SIG-M5 (cell line): ENCODE measurements at places on chromosomes 7 and 10.

DNA sequence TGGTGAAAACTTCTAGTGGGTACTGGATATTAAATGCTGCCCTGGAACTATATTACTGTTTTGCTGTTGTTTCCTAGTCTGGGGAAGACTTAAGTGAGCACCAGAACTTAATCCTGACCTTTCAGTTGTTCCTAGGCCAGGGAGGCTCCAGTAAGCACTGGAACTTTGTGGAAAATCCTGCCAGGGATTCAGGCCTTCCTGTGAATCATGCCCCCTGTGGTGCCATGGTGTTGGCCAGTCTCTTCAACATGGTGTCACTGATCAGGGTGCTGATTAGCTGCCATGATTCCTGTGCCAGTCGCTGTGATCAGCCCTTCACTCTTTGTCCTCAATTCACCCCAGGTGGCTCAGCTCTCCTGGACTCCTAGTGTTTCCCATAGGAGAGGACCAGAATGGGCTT lies 8.5 kb upstream of the AOAH start:
- DNase-seq = no peak

- no peak for DNase-seq
Observed at GRCh38 chr7:207418-208129, 15.2 kb downstream of the FAM20C start.

GRCh38 chr7:149489391-149490024 lies 8.1 kb downstream of the ZNF746 start:
- DNase-seq = no peak

DNA sequence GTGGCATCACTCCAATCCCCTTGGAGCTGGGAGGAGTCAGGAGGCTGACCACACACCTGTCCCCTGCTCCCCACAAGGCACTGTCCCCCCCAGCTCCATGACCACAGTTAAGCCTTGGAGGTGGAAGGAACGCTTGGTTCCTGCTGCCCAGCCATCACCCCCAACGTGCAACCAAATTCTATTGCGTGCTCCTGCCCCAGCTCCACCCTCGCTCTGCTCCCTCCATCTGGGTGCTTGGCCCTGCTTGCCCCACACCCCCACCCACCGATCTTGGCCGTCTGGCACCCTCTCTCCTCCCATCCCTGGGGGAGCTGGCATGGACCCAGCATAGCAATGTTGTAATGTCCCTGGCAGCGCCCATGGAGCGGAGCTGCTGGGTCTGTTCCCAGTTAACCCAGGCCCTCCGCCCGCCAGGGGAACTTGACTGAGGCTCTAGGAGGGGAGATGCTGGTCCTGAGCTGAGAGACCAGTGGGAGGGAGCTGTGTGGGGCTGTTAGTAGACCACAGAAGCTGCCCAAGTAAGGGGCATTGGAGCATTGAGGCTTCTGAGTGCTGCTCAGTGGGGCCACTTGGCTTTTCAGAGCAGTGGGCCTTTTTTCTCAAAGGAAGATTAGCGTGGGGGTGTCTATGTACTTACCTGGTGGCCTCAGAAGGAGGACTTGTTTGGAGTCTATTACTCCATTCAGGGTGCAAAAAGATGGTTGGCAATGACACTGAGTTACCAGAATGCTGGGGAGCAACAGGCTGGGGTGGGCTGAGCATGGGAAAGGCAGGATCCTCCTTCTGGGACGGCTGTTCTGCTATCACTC lies 1.1 kb downstream of the EPHB6 start:
- no peak for DNase-seq

DNA sequence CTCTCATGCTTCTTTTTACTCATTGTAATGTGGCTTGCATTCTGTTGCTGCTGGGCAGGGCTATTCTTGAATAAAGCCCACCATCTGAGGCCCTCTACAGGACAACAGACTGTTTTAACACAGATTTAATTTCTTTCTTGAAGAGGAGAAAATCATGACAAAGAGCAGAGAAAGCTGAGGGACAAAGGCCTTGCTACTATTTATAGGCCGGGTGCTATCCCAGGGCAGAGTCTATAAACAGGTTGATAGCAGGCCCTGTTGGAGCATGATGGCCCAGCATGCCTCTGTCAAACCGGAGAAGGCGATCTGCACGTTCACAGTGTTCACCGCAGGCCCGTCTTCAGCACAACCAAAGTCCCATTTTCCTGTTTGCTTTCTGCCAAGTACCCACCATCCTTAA lies 3.0 kb downstream of the VIPR2 start:
- DNase-seq = no peak

DNA sequence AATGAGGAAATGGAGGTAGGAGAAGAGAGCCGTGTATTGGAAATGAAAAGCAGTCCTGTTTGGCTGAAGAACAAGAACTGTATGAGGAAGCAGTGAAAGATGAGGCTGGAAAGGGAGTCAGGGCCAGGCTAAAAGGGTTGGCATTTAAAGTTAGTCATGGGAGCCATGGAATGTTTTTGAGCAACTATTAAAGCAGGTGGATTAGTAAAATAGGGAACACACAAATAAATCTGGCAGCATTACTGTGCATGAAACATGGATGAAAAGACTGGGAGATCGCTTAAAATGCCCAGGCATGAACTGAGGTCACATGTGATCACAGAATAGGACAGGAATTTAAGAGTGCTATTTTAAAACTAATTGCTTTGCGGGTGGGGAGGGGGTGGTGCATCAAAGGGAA lies 1.4 kb upstream of the IFRD1 start:
- no peak for DNase-seq

- no peak for DNase-seq
Observed at GRCh38 chr7:26688936-26689506, 175.4 kb downstream of the SKAP2 start.

- no peak for DNase-seq
Observed at GRCh38 chr10:60643874-60644273, 134.4 kb upstream of the CDK1 start.

GRCh38 chr10:15427843-15428414 lies 56.8 kb upstream of the FAM171A1 start:
- no peak for DNase-seq

GRCh38 chr10:101607124-101607523 lies 19.0 kb downstream of the DPCD start:
- DNase-seq = no peak

GRCh38 chr10:77533887-77534278 lies 103.7 kb downstream of the KCNMA1 start:
- DNase-seq = no peak

DNA sequence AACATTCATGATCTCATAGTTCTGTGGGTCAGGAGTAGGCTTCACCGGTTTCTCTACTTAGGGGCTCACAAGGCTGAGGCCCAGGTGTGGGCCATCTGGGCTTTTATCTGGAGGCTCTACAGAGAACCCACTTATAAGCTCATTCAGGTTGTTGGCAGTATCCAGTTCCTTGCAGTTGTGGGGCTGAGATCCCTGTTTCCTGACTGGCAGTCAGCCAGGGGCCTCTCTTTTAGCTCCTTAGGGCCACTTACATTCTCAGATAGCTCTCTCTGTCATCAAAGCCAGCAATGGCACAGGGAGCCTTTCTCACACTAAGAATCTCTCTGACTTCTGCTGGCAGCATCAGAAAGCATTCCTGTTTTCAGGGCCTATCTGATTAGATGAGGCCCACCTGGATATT lies 18.2 kb upstream of the HECTD2 start:
- DNase-seq = no peak

DNA sequence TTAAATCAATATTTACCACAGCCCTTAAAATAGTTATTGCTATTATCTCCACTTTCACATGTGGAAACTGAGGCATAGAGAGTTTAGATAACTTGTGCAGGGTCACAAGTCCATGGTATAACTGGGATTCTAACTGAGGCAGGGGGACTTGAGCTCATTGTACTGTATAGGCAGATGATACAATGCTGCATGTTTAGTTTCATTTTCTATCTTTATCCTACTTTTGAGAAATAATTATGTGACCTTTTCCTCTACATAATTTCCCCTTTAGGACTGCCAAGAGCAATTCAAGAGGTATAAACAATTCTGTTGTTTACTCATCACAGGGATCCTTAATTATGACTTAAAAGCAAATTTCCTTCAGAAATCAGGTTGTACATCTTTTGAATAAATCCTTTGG lies 193.1 kb downstream of the SUGCT start:
- no peak for DNase-seq

DNA sequence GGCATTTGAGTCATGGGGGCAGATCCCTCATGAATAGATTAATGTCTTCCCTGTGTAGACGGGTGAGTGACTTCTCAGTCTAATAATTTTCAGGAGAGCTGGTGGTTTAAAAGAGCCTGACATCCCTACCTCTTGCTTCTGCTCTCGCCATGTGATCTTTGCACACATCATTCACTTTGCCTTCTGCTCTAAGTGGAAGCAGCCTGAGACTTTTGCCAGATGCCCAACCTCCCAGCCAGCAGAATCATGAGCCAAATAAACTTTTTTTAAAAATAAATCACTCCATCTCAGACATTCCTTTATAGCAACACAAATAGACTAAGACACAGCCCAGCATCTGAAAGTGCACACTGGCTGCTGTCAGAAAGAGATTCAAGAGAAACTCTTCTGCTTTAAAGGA lies 155.2 kb downstream of the ZNF365 start:
- no peak for DNase-seq

DNA sequence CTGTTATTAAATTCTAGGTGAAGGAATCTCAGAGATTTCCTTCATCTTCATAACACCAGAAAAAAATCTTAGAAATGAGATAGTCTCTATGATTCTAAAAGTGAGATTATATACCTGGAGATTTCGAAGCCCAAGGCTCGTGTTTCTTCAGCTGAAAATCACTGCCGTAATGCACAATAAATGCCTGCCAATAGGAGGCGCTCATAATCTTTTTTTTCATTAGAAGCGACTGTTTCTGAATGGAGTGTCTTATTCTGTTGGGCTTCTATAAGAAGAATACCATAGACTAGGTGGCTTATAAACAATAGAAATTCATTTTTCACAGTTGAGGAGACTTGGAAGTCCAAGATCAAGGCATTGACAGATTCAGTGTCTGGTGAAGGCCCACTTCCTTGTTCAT lies 294.7 kb downstream of the PRKG1 start:
- DNase-seq = no peak

GRCh38 chr10:10193848-10194247 lies 823.8 kb upstream of the CELF2 start:
- no peak for DNase-seq

DNA sequence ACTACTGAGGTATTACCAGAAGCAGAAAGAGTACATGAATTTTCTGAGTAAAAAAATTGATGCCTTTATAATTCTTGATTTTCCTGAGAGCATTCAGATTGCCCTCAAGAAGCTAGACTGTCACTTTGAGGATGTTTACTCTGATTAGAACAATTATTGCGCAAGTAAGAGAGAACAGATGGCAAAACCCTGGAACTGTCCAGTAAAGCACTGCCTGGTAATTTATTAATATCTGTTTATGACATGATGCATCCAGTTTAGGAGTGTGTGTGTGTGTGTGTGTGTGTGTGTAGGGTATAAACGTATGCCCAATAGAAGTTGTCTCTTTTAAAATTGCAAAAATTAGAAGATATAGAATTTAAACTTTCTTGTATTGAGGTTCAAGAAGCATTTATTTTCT lies 379.7 kb downstream of the PHTF2 start:
- no peak for DNase-seq

- DNase-seq = no peak
Observed at GRCh38 chr10:61943674-61944378, 42.3 kb downstream of the ARID5B start.

GRCh38 chr10:104077247-104077646 lies 8.4 kb downstream of the COL17A1 start:
- DNase-seq = no peak

DNA sequence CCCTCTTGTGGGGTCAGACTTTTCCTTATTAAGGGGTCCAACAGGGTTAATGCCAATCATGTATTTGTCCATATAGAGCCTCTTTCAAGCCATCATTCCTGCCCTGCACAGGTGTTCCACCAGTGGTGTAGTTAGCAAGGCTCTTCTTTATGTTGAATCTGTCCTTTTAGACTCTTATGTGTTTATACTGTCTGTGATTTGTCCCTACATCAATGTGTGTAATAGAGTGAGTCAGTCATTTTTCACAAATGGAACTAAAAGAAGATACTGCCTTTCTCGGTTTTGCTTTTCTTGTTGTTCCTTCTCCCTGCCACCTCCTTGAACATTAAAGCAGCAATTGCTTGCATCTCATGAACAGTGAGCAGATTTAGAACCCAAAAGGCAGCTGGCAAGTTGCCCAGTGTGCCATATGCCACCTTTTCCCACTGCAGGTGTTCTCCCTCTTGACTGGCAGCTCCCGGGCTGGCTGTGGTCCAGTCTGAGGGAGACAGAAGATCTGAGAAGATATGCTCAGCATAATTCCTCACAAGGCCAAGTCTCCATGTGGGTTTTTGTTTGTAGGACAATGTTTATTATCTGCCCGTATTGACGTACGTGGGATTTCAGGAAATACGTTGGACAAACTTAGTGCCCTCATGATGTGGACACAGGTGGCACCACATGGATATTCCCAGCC lies 154.1 kb downstream of the LHFPL3 start:
- no peak for DNase-seq

DNA sequence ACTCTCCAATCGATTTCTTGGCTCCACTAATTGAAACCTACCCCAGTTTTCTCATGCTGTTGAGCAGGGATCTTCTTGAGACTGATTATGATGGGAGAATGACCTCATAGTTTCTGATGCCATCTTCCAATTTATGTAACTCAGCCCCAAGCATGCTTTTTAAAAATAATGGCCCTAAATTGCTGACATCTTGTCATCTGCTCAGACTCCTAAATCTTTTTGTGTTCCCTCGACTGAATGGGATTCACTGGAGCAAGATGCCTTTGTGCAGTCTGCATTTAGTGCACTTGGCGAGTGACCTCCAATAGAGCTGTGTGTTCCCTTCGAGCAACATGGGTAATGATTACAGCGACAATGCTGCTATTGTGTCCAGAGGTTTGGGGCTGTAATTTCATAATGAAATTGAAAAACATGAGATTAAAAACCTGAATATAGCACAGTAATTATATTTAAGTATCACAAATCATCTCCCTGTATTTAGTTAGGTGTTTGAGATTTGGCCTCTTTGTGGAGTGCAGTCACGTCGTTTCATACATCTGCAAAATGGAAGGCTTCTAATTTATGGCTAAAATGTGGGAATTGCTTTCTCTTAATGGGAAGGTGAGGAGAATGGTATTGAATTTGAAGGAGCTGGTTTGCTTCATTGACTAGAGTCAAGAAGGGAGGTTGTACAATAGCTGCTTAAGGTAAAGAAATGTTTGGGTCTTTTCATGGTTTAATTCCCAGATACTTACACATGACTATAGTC lies 192.9 kb downstream of the AUTS2 start:
- no peak for DNase-seq

- DNase-seq = no peak
Observed at GRCh38 chr10:5447056-5447455, 34.7 kb downstream of the NET1 start.

DNA sequence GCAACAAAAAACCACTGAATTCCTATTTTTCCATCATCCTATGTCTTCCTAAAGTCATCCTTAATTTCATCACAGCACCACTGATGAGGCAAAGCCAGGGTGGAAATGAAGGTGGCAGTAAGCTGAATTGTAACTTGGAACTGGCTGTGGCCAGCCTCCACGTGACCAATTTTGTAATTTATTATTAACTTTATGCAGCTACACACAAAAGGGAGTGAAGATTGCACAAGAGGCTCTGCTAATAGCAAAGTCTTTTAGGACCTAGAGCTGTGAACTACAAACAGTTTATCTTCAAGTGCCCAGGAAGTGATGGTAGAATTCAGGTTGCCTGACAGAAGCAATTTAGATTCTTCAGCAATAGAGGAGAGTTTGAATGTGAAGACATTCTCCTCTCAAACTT lies 176.4 kb downstream of the CCDC71L start:
- DNase-seq = no peak

- no peak for DNase-seq
Observed at GRCh38 chr7:142808802-142809583, 38.2 kb downstream of the PRSS2 start.

- DNase-seq = no peak
Observed at GRCh38 chr10:89454561-89455347, 40.4 kb downstream of the IFIT5 start.

- no peak for DNase-seq
Observed at GRCh38 chr10:57621466-57621865, 646.2 kb downstream of the IPMK start.
